Activated naive CD8-positive, alpha-beta T cell treated with anti-CD3 and anti-CD28 coated beads, Interleukin-2, amount 50 U/mL, for 16 hours (primary cell): ENCODE measurements at places on chromosomes 11 and 22.

GRCh38 chr11:91804042-91804441, 420.6 kb upstream of the FAT3 start:
- no peak for DNase-seq

- DNase-seq, result no peak
Observed at GRCh38 chr11:125091247-125091876, 20.1 kb downstream of the TMEM218 start.

DNA sequence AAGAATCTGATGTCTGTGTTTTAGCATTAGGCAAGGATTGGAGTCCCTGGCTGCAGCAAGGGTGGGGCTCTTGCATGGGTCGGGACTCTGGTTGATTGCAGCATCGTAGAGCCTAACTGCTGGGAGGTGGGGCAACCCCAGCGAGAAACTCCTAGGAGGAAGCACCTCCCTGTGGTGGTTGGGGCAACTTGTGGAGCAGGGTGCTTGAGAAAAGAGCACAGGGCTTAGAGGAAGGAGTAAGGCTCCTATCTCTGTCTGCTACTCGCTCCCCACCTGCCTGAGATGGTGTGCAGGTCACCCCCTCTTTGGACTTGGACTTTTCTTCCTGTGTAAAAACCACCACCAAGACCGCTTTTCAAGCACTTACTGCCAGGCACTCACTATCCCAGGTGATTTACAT, 15.6 kb downstream of the SREBF2 start:
- no peak for DNase-seq

DNA sequence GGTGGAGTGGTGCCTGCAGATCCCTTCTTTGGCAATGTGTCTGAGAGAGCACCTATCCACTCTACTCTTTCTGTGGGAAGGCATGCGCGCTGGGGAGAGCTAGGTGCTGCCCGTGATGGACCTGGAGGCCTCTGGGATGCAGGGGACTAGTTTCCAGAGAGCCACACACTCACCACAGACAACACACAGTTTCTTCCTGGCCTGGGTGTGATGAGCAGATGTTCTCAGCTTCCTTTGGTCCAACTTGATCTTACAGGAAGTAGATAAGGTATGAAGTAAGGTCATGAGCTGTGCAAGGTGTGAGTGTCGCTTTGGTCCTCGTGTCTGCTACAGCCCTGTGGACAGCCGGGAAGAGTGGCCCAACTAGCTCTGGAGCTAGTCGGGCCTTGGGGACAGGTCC, 27.3 kb upstream of the SUSD2 start:
- DNase-seq, result no peak

GRCh38 chr11:112392904-112393303, 132.2 kb upstream of the PLET1 start:
- DNase-seq, result no peak

DNA sequence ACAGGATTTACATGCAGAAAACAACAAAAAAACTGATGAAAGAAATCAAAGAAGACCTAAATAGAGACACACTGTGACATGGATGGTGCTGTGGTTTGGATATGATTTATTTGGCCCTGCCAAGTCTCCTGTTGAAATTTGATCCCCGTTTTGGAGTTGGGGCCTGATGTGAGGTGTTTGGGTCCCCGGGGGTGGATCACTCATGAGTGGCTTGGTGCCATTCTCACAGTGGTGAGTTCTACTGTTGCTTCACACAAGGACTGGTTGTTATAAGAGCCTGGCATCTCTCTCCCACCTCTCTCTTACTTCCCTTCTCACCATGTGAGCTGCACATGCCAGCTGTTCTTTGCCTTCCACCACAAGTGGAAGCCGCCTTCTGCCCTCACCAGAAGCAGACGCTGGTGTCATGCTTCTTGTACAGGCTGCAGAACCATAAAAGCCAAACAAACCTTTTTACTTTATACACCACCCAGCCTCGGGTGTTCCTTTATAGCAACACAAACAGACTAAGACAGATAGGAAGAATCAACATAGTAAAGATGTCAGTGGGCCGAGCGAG, 7.8 kb upstream of the RTL6 start:
- no peak for DNase-seq

DNA sequence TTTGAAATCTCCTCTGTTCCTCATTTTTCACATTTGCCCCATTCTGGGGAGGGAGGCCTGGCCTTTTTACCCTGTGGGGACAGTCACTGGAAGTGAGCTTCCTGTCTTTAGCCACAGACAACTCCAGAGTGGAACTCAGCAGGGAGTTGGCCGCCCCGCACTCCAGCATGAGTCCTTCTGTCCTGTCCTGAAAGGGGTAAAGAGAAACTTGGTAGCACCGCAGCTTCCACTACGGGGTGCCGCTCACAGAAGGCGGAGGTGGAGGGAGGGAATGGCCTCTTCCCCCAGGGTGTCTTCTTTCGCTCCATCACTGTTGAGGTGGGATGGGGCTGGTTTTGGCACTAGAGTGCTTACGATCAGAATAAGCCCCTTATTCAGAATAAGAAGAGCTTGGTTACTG, 132.2 kb downstream of the ST3GAL4 start:
- DNase-seq, result no peak

DNA sequence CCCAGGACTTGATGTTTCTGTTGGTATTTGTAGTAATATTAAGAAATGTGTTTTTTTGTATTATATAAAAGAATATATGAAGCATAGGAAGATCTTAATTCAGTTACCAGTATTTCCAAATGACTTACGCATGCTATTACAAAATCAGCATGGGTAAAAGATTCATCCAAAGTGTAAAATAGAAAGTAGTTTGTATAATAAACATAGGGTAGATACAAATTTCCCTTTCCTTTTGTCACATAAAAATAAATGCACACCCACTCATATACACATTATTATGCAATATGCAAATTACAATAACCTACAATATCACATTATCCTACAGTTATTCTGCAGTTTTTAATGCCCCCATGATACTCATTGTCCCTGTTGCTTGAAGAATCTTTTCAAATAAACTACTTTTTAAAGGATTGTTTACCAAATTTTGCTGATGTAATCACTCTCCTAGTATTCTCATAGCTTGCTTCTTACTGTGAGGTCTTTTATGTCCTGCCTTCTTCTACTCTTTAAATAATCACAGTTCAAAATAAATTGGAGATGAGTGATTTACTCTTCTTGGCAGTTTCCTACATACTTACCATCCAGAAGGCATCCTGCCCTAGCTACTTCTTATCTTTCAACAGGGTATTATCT, 244.0 kb downstream of the CASP12 start:
- DNase-seq, result no peak

GRCh38 chr11:105192115-105192514, 52.5 kb upstream of the CARD18 start:
- no peak for DNase-seq

GRCh38 chr11:120964857-120965256, 59.0 kb upstream of the TBCEL start:
- DNase-seq, result no peak

DNA sequence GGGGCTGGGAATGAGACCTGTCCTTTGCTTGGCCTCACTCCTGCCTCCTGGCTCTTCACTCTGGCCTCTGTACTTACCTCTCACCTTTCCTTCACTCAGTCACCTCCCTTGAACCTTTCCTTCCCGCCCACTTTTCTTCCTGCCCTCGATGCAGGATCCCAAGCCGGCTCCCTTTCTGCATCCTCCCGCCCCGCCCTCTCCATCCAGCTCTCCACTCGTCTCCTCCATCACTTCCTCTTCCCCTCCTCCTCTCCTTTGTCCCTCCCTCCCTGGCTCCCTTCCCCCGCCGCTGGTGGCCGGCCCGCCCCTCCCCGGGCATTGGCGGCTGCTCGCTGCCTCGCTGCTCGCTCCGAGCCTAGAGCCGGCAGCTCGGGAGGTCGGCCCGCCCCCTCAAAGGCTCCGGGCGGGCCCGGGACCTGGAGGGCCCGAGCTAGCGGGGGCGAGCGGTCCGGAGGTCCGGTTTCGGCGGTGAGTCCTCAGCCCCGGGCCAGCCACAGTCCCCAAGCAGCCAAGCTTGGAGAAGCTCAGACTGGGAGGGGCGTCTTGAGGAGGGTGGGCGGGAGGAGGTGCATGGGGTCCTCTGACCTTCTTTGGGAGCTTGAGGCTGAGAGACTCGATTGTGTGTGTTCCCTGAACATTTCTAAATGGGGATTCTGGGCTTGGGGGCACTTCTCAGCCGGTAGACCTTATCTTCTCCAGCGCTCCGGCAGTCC, 13.8 kb downstream of the PHLDB1 start:
- DNase-seq, result no peak

DNA sequence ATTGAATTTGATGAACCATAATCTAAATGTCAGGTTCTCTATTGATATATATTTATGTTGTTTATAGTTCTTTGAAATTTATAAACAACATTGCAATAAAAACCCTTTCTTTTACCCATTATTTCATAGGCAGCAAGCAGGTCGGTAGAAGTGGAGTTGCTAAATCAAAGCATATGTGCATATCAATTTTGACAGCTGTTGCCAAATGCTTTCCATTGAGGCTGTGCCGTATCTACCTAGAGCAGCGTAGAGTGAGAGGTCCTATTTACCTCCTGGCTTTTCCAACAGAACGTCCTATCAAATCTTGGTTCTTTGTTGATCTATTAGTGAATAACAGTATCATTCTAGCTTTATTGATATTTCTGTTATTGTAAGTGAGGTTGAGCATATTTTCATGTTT, 77.5 kb upstream of the SLC22A12 start:
- DNase-seq, result no peak

GRCh38 chr22:45518580-45518991, 15.9 kb downstream of the FBLN1 start:
- DNase-seq, result no peak

DNA sequence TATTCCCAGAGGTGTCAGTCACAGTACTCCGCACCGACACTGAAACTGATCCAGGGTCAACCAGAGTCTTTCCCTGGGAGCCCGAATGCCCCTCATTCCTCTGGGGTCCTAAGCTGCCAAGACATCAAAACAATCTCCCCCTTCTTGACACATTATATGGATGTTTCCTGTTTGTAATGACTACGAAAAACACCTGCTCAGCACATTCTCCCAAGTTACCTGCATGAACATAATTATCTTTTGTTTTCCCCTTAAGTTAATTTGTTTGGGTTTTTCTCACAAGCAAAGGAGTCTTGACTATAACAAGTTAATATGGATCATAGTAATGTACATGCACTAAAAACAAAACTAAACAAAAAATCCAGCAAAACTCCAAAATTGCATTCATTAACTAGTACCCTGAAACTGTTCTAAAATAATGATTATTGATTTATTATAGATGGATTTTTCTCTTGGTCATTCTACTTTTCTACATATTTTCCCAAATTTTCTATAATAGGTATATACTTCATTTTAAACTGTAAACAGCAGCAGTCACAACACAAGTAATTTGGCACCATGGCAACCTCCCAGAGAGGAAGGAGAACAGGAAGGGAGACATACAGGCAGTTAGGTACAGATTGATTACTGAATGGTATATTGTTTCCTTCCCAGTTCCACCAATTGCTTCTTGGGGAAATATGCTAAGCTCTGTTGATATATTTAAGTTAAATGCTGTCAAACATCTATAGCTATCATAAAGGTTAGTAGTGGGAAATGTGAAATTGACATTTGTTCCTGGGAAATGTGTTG, 631.5 kb downstream of the METTL15 start:
- no peak for DNase-seq

DNA sequence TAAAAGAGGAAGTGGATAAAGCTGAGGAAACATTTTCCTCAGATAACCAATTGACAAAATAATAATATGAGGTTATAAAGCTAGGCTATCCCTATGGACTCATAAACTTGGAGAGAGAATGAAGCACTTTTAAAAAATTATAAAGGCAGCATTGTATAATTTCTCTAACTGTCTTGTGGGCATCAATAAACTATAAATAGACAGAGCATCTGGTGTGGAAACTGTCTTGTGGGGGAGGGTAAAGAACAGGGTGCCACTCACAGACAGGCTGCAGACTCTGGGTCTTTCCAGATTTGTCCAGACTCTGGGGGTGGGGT, 333.5 kb downstream of the BUD13 start:
- DNase-seq, result no peak

- DNase-seq, result no peak
Observed at GRCh38 chr11:31711137-31711536, 100.0 kb downstream of the PAX6 start.

GRCh38 chr11:23263466-23263865, 403.2 kb upstream of the CCDC179 start:
- no peak for DNase-seq

DNA sequence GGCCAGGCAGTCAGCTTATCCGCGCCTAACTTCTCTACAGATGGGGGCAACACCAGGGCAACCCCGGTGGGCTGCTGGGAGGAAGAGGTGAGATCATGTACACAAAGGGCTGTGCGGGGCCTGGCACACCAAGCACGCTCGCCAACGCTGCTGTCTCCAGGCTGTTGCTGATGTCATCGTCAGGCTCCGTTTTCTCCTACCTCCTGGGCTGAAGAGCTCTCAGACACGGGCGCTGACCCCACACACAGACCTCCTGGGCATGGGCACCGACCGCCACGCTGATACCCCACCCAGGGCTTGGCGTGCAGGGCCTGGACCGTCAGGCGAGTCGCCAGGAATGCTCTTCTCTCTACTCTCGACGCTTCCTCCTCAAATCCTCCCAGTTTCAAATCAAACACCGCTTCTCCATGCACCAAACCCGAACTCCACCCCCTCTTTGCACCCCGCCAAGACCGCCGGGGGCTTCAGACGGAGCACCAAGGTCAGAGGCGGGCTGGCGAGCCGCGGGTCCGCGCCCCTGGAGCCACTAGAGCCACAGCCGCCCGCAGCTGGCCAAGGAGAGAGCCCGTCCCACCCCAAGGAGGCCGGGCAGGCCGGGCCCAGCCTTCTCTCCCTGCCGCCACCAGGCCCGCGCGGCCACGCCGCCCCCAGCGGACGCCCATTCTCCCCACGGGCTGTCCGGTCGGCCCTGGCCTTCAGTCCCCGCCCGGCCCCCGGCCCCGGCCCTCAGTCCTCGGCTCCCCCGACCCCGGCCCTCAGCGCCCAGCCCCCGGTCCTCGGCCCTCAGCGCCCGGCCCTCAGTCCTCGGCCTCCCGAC, 772 bp downstream of the SBF1 start:
- DNase-seq, result no peak

DNA sequence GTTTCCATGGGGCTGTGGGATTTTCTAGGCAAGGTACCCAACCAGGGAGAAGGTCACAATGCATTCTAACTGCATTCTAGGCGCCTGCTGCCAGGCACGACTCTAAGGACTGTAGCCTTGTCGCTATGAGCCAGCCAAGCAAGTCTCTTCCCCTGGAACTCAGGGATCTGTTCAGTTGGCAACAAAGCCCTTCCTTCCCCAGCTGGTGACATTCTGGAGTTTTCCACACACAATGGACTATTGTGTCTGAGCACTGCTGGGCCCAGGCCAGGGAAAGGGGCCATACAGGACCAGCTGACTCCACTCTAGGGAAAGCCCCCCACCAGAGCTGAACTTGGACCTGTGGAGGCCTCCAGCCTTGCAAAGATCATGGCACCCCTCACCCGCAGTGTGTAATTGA, 116.8 kb downstream of the RRAS2 start:
- DNase-seq, result no peak

- no peak for DNase-seq
Observed at GRCh38 chr22:23072077-23072910, 2.0 kb downstream of the GNAZ start.

- DNase-seq, result no peak
Observed at GRCh38 chr11:115629456-115630015, 125.3 kb upstream of the CADM1 start.

DNA sequence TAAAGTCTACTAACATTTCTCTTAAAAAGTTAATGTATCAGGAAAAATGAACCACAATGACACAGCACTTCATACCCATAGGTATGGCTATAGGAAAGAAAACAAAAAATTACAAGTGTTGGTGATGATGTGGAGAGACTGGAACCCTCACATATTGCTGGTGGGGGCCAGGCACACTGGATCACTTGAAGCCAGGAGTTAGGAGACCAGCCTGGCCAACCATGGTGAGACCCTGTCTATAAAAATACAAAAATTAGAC, 26.7 kb downstream of the TCF20 start:
- no peak for DNase-seq

GRCh38 chr11:13225038-13226001, 52.3 kb upstream of the BMAL1 start:
- no peak for DNase-seq
